ENCODE measurements at places on chromosomes 11 and 22. TPM values are rescaled to one million over a fixed set of nuclear protein-coding genes. Genes with fewer than 3 reads are reported as not detected.

- no peak for DNase-seq
- H3K4me3 ChIP-seq: no peak overlapping the region
- H3K27me3 ChIP-seq: no peaks in the 10 kb centered on the region
- H3K36me3 ChIP-seq: no peaks in the 10 kb centered on the region
- no peaks in the 10 kb centered on the region for H3K4me1 ChIP-seq
Measured at GRCh38 chr11:10686311-10686710, 7.2 kb downstream of the IRAG1 start.

MMP7 gene
- 54.5 TPM for total RNA-seq

FAM227A gene
- 1.3 TPM for total RNA-seq

GRCh38 chr11:118892514-118892913 lies 8.8 kb downstream of the CXCR5 start:
- no peak overlapping the region for H3K27ac ChIP-seq
- no peaks in the 10 kb centered on the region for H3K36me3 ChIP-seq
- peak; percentile 64 for DNase-seq
- no peak overlapping the region for H3K4me3 ChIP-seq

DNA sequence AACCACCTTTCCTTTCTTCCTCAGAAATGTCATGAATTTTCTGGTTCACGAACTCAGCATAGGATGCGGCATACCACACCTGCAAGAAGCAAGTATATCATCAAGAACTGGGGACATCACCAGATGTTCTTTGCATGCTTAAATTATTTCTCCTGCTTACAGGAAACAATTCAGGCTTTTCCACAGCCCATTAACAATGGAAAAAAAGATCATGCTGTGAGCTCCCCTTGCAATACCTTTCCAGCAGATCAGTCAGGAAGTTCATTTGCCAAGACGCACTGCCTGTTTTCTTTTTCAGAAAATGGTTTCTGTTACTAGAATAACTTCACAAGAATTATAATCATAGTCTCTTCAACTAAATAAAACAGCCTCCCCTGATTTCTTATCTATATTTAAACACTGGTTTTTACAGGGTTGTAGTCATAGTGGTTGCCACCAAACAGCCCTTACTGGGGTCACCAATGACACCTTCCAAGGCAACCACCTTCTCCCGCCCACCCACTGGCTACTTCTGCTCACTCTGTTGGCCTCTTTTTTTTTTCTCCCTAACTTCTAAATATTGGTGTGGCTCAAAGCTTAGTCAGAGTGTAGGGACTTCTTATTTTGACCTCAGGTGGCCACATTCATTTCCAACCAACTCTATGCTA lies 42.3 kb upstream of the NFRKB start:
- H3K27me3 ChIP-seq: no peaks in the 10 kb centered on the region
- H3K4me3 ChIP-seq: no peak overlapping the region
- H3K4me1 ChIP-seq: no peaks in the 10 kb centered on the region
- no peak overlapping the region for H3K27ac ChIP-seq
- no peak for DNase-seq
